Vagina (tissue), 2 donors: ENCODE measurements at places on chromosomes 7 and 10.
A peak's percentile ranks its signal among the peaks of the same experiment; 100 is the strongest.

DNA sequence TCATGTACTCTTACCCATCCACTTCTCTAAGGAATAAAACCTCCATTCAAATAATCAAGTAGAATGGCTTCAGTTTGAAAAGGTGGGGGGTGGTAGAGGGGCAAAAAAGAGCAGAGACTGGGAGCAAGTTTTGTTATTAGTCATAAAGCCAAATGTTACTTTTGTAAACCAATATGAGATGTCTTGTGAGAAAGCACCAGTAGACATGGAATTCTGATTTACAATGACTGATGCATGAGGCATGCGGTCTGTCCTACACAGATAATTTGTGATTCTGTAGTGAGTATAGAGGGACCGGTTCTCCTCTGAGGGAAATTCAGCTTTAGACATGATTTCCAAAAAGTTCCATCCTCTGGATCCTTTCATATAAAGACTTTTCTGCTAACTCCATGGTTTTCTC, 12.9 kb upstream of the ABCA13 start:
- H3K27ac ChIP-seq: no peak overlapping the region
- H3K36me3 ChIP-seq: no peaks in the 10 kb centered on the region
- no peaks in the 10 kb centered on the region for H3K27me3 ChIP-seq
- H3K4me3 ChIP-seq: no peak overlapping the region

DNA sequence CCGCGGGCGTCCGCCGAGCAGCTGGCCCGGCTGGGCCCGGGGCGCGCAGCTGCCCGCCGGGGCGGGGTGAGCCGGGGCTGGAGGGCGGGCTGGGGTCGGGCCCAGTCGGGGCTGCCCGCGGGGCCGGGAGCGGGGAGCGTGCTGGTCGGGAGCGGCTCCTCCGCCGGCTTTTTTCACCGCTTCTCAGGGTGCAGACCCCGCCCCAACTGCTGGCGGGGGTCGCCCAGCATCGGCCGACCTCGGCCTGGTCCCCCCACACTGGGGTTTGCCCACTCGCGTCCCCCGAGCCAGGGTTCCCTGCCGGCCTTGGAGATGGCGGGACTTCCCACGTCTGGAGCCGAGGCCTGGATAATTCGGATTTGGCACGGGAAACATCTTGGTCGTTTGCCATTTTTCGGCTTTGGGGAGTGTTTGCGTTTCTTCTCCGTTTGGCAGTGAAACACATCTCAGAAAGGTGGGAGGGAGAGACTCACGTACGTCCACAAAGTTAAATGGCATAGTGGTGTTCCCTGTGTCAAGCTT, 432 bp downstream of the TMEM248 start:
- no peak for DNase-seq
- no peaks in the 10 kb centered on the region for H3K36me3 ChIP-seq
- H3K4me1 ChIP-seq: peaks cover 48% of the 10 kb centered on the region
- peak overlapping the region; percentile 68 for H3K27ac ChIP-seq
- no peaks in the 10 kb centered on the region for H3K27me3 ChIP-seq
- H3K4me3 ChIP-seq: peak overlapping the region; percentile 85

DNA sequence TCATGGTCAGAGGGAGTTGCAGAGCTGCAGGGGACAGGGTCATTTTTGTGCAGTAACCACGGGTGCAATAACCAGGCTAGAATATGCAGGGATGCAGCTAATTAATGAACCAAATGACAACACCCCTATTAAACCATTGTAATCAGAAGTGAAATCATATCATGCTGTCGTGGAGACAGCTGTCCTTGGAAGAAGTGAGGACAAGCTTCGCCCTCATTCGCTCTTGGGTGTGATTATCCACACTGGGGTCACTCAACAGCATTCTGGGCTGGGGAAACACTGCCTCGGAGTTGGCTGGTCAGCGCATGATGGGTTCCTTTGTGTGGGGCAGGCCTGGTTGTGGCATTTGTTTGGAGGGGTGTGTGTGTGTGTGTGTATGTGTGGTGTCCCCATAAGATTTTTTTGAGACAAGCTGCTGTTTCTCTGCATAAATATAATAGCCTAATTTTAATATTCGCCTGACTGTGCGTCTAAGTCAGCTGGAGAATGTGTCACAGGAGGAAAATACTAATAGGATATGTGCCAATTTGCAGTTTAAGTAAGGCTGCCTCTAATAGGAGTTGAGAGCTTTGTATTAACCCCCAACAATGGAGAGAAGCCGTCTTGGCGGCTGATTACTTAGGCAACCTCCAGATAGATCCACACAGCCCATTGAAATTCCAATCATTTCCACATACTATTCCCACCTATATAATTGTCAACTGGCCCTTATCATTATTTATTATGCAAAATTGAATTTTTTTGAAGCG, 149.4 kb downstream of the DNAJB6 start:
- H3K36me3 ChIP-seq: no peaks in the 10 kb centered on the region
- DNase-seq: no peak
- no peaks in the 10 kb centered on the region for H3K27me3 ChIP-seq
- H3K4me1 ChIP-seq: no peaks in the 10 kb centered on the region
- H3K27ac ChIP-seq: no peak overlapping the region
- no peak overlapping the region for H3K4me3 ChIP-seq

DNA sequence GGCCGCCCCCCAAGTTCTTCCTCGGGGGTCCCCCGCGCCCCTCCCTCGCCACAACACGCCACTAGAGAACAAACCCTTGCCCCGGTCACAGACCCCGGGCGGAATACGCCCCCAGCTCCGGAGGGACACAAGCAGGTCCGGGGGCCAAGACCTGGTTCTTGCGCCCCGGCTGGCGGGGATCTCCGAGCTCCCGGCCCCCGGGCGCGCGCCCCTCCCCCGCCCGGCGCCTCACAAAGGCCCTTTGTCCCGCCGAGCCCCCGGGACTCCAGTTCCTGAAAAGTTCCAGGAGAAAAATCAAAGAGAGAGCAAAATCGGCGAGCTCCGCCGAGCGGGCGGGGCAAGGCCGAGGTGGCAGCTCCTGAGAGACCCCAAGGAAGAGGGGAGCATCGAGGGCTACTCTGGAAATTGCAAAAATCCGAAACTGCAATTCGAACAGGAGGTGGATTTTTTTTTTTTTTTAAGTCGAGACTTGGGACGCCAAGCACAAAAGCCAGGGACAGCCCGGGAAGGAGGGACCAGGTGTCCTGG, 4.0 kb downstream of the TNRC18 start:
- H3K27me3 ChIP-seq: no peaks in the 10 kb centered on the region
- H3K4me3 ChIP-seq: peak overlapping the region; percentile 81
- H3K27ac ChIP-seq: peak overlapping the region; percentile 98
- no peaks in the 10 kb centered on the region for H3K36me3 ChIP-seq
- peaks cover 37% of the 10 kb centered on the region for H3K4me1 ChIP-seq
- DNase-seq: no peak

- no peaks in the 10 kb centered on the region for H3K27me3 ChIP-seq
- H3K4me1 ChIP-seq: no peaks in the 10 kb centered on the region
- no peak for DNase-seq
Measured at GRCh38 chr10:78129211-78129610, 95.5 kb downstream of the RPS24 start.

- H3K4me1 ChIP-seq: peaks cover 4% of the 10 kb centered on the region
- no peak overlapping the region for H3K4me3 ChIP-seq
Measured at GRCh38 chr7:100372256-100372655, 1.0 kb upstream of the PILRA start.

DNA sequence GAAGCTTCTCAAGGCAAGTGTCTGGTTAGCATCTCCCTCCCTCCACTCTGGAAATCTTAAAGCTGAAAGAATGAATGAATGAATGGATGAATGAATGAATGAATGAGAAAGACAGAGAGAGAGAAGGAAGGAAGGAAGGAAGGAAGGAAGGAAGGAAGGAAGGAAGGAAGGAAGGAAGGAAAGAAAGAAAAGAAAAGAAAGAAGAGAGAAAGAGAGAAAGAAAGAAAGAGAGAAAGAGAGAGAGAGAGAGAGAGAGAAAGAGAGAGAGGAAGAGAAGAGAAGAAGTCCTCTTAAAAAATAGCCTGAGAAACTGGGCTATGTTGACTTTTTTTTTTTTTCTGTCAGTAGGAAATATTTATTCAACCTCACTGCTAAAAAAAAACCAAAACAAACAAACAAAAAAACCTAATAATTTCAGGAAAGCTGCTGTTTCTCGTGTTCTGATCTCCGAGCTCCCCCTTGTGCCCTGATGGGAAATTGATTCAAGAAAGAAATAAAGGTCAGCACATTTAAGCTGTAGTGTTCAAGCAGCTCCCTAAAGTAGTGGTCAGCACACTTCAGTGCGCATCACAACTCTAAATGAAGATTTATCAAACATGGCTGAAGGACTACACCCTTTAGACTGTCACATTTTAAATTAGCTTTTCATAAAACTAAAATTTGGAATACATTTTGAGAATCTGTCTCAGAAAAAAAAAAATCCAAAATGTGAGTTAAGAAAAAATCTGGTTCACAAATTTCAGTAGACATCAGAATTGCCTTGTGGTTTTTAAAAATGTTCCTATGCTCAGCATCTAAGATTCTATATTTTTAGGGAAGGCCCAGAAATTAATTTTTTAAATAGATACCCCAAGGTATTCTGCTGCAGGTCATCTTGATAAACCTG, 154.3 kb downstream of the ELAPOR2 start:
- H3K4me1 ChIP-seq: no peaks in the 10 kb centered on the region
- H3K27me3 ChIP-seq: no peaks in the 10 kb centered on the region
- no peak overlapping the region for H3K27ac ChIP-seq
- no peaks in the 10 kb centered on the region for H3K36me3 ChIP-seq

GRCh38 chr7:35828817-35829216, 28.0 kb downstream of the SEPTIN7 start:
- H3K36me3 ChIP-seq: peaks cover 3% of the 10 kb centered on the region
- no peak overlapping the region for H3K27ac ChIP-seq
- no peak for DNase-seq
- H3K27me3 ChIP-seq: no peaks in the 10 kb centered on the region
- no peak overlapping the region for H3K4me3 ChIP-seq
- H3K4me1 ChIP-seq: peaks cover 74% of the 10 kb centered on the region

DNA sequence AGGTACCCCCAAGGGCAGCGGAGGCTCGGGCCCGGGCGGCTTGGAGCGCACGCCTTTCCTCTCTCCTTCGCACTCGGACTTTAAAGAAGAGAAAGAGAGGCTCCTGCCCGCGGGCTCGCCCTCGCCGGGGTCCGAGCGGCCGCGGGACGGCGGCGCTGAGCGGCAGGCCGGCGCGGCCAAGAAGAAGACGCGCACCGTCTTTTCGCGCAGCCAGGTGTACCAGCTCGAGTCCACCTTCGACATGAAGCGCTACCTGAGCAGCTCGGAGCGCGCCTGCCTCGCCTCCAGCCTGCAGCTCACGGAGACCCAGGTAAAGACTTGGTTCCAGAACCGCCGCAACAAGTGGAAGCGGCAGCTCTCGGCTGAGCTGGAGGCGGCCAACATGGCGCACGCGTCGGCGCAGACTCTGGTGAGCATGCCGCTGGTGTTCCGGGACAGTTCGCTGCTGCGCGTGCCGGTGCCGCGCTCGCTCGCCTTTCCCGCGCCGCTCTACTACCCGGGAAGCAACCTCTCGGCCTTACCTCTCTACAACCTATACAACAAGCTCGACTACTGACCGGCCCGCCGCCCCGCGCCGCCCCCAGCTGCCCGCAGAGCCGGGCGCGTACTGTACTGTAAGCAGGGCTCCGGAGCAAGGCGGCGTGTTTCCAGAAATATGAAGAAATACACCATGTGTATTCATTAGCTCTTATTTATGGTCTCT, 1.8 kb downstream of the HMX2 start:
- no peaks in the 10 kb centered on the region for H3K36me3 ChIP-seq
- peaks cover 49% of the 10 kb centered on the region for H3K4me1 ChIP-seq
- H3K27me3 ChIP-seq: peaks cover 39% of the 10 kb centered on the region
- H3K27ac ChIP-seq: no peak overlapping the region
- no peak for DNase-seq
- H3K4me3 ChIP-seq: peak overlapping the region; percentile 37

DNA sequence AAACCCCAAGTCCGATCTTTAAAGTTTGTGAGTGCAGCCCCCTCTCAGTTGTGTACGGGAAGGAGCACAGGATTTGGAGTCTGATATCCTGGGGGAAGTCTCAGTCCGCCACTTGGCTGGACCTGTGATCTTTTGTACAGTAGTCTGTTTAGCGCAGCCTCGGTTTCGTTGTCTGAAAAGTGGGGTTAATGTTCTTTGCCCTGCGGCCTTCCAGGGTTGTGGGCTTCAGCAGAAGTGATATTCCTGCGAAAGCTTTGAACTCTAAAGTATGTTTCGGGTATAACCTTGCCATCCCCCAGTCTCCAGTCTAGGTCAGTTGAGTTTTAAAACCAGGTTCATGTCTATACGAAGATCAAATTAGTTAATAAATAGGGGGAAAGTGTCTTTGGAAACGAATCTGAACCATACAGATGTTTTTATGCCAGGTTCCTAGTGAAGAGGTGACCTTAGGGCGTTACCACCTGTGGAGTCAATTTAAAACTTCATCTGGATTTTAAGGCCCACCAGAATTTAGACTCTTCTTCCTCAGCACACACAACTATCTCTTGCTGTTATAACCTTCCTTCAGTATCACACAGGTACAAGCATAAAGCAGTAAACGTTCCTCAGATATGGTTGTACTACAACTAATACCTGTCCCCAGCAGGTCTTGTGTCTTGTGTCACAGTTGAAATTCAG, 904 bp downstream of the R3HCC1L start:
- no peaks in the 10 kb centered on the region for H3K36me3 ChIP-seq
- H3K4me3 ChIP-seq: peak overlapping the region; percentile 73
- no peak for DNase-seq
- H3K4me1 ChIP-seq: peaks cover 25% of the 10 kb centered on the region
- no peaks in the 10 kb centered on the region for H3K27me3 ChIP-seq
- H3K27ac ChIP-seq: peak overlapping the region; percentile 93

GRCh38 chr7:90455163-90456030, 14.0 kb upstream of the PTTG1IP2 start:
- H3K4me3 ChIP-seq: no peak overlapping the region
- H3K27ac ChIP-seq: no peak overlapping the region
- H3K27me3 ChIP-seq: no peaks in the 10 kb centered on the region

GRCh38 chr7:101173752-101174244, 6.3 kb downstream of the NAT16 start:
- no peak overlapping the region for H3K27ac ChIP-seq
- no peak overlapping the region for H3K4me3 ChIP-seq
- H3K4me1 ChIP-seq: peaks cover 27% of the 10 kb centered on the region
- DNase-seq: no peak
- H3K36me3 ChIP-seq: no peaks in the 10 kb centered on the region

GRCh38 chr7:39749177-39749576, 125.8 kb downstream of the RALA start:
- no peak overlapping the region for H3K4me3 ChIP-seq
- H3K27me3 ChIP-seq: no peaks in the 10 kb centered on the region
- no peak for DNase-seq
- no peak overlapping the region for H3K27ac ChIP-seq

GRCh38 chr7:80467069-80467468, 44.8 kb downstream of the GNAT3 start:
- DNase-seq: no peak
- H3K27me3 ChIP-seq: no peaks in the 10 kb centered on the region
- H3K27ac ChIP-seq: no peak overlapping the region
- H3K4me3 ChIP-seq: no peak overlapping the region

DNA sequence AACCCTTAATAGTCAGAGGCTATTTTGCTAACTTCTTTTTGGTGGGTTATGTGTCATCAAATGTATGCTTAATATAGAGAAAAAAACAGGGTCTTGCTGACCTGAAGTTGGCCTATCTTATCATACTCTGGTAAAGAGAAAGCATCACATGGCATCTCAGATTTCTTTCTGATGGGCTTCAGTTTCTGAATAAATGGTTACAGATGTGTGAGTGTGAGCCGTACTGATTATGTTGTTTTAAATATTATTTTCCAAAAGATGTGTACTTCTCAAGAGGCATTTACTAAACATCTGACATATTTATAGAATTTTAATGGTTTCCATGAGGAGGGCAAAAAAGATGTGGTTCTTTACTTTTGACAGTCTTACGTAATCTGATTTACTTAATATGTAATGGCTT, 28.4 kb downstream of the BBS9 start:
- peaks cover 20% of the 10 kb centered on the region for H3K4me1 ChIP-seq
- H3K27ac ChIP-seq: no peak overlapping the region
- DNase-seq: no peak
- no peak overlapping the region for H3K4me3 ChIP-seq
- H3K36me3 ChIP-seq: no peaks in the 10 kb centered on the region
- H3K27me3 ChIP-seq: no peaks in the 10 kb centered on the region
